ENCODE measurements at places on chromosomes 3 and 15. TPM values are rescaled to one million over a fixed set of nuclear protein-coding genes. Genes with fewer than 3 reads are reported as not detected.

- no peak overlapping the region for H3K27ac ChIP-seq
- H3K4me1 ChIP-seq = peaks cover 16% of the 10 kb centered on the region
- H3K36me3 ChIP-seq = peaks cover 4% of the 10 kb centered on the region
- no peak for DNase-seq
- no peak overlapping the region for H3K4me3 ChIP-seq
These were observed 2.2 kb upstream of the THRB start for GRCh38 chr3:24496529-24497482.

- no peak overlapping the region for H3K27ac ChIP-seq
- H3K36me3 ChIP-seq = no peaks in the 10 kb centered on the region
- H3K27me3 ChIP-seq = no peaks in the 10 kb centered on the region
- no peak overlapping the region for H3K4me3 ChIP-seq
These were observed 39.6 kb downstream of the CORO2B start for GRCh38 chr15:68618394-68618793.

LRRIQ4 gene
- total RNA-seq = not detected

DNA sequence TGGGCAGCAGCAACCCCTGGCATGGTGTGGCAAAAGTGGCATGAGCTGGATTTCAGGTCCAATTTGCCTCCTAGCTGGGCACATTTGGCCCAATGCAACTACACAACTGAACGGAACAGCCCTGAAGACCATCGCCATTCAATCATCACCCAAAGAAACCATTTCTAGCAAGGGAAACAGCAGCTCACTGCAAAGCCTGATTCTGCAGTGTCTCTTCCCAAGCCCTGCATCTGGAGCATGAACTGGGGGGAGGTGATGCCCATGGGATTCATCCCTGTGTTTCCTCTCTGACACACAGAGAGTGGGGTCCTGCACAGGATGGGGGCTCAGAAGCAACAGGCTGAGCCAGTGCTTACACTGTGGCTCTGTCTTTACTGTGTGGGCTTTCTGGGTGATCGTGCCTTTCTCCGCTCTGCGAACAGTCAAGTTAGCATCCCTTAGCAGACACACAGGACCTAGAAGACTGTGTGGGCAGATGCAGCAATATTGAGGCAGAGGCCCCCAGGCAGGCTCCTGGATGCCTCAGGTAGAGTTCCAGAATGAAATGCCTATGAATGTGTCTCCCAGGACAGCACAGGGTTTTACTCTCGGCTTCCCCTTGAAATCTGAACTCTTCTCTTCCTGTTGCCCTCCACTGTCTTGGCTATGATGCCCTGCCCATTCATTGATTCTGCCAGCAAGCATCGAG lies 91.1 kb upstream of the ALDH1A3 start:
- H3K4me3 ChIP-seq = no peak overlapping the region
- H3K36me3 ChIP-seq = no peaks in the 10 kb centered on the region

DNA sequence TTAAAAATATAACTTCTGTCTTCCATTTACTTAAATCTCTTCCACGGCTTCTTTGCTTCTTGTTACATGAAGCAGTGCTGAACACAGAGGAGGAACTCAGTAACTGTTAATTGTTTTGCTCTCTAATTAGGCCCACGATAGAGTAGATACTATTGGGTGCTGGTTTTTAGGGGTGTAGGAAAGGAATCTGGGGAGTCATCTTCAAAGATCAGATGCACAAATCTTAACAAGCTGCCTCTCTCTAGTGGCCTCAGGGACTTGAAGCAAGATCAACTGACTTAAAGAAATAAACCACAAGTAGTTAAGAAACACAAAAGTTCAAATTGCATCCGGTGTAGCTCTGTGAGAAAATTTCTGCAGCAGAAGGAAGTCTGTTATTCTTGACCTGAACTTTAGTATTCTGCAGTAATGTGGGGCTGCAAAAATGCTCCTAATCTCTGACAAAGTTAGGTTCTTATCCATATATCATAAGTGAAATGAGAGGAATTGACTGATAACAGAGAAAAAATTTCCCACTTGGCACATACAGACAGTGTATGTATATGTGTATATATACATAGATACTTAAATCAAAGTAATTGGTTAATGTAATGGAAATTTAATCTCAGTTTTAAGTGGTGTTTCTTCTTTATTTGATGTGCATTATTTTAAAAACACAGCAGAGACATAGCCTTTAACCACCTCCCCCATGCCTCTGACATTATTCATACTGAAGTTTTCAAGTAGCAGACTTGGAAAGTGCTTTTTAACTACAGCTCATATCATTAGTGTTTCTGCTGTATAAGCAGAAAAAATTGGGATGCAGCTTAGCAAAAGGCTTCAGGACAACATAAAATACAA lies 51.8 kb downstream of the CHST2 start:
- H3K27ac ChIP-seq = peak overlapping the region; percentile 86
- no peak for DNase-seq
- H3K4me1 ChIP-seq = peaks cover 51% of the 10 kb centered on the region

- H3K27ac ChIP-seq = peak overlapping the region; percentile 75
- no peaks in the 10 kb centered on the region for H3K36me3 ChIP-seq
- DNase-seq = no peak
- no peaks in the 10 kb centered on the region for H3K27me3 ChIP-seq
- H3K4me3 ChIP-seq = no peak overlapping the region
- H3K4me1 ChIP-seq = peaks cover 14% of the 10 kb centered on the region
These were observed 47.3 kb upstream of the TCF12 start for GRCh38 chr15:56871185-56871584.

GRCh38 chr15:67843571-67844387 lies 3.9 kb upstream of the RNU6-1 start:
- peak overlapping the region; percentile 73 for H3K27ac ChIP-seq
- no peak overlapping the region for H3K4me3 ChIP-seq
- no peak for DNase-seq
- no peaks in the 10 kb centered on the region for H3K36me3 ChIP-seq

GRCh38 chr3:46660543-46661523 lies 32.6 kb downstream of the ALS2CL start:
- peaks cover 8% of the 10 kb centered on the region for H3K27me3 ChIP-seq
- peaks cover 61% of the 10 kb centered on the region for H3K4me1 ChIP-seq
- peak; percentile 69 for DNase-seq

DISP2 gene
- total RNA-seq = 1.5 TPM

DNA sequence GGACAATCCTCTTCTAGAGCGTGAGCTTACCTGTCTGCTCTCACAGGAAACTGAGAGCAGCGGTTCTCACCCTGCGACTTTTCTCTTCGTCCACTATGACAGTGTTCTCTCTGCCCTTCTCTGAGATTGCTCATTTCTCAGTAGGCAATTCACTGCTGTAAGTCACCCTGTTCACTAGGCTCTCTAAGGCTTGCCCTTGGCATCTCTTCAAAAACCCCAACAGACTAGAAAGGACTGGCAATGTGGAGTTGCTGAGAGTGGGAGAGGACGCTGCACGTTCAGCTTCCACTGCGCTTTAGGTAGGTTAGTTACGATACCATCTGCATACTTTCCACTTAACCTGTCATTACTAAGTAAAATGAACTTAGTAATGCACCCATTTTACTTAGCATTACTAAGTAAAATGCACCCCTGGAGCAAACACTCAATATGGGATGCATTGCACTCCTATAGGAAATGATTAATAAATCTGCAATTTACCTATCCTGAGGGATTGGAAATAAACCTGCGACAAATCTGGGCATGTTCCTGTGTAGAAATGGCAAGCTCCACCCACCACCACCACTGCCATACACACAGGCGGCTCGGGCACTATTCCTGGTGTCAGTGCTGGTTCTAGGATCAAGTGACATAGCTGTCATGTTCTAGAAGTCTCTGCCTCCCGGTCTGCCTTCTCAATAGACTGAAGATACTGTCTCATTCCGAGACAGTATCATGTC lies 21.4 kb downstream of the XPC start:
- peaks cover 63% of the 10 kb centered on the region for H3K36me3 ChIP-seq
- no peaks in the 10 kb centered on the region for H3K4me1 ChIP-seq
- DNase-seq = no peak
- H3K4me3 ChIP-seq = no peak overlapping the region

DNA sequence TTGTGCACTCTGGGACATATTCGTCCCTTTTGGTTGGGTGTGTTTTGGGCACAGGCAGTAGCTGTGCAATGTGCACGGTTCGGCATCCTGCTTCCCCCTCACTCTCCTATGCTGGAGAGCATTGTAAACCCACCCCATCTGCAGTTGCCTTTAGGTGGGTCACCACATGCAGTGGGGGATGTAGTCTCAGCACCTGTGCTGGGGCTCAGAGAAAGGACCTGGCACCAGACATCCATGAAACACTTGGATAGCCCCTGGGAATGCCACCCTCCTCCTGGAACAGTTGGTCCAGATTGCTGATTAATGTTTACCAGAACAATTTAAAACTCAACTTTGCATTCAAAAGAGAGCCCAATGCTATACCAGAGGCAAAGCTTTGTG lies 123.9 kb upstream of the MEF2A start:
- peak; percentile 54 for DNase-seq
- no peak overlapping the region for H3K4me3 ChIP-seq
- no peaks in the 10 kb centered on the region for H3K27me3 ChIP-seq
- H3K27ac ChIP-seq = peak overlapping the region; percentile 97
- peaks cover 65% of the 10 kb centered on the region for H3K4me1 ChIP-seq
- H3K36me3 ChIP-seq = no peaks in the 10 kb centered on the region

- peaks cover 3% of the 10 kb centered on the region for H3K36me3 ChIP-seq
- DNase-seq = no peak
- H3K27me3 ChIP-seq = no peaks in the 10 kb centered on the region
- H3K4me3 ChIP-seq = no peak overlapping the region
- peaks cover 5% of the 10 kb centered on the region for H3K4me1 ChIP-seq
These were observed 64.9 kb downstream of the CMSS1 start for GRCh38 chr3:99882436-99883137.

DNA sequence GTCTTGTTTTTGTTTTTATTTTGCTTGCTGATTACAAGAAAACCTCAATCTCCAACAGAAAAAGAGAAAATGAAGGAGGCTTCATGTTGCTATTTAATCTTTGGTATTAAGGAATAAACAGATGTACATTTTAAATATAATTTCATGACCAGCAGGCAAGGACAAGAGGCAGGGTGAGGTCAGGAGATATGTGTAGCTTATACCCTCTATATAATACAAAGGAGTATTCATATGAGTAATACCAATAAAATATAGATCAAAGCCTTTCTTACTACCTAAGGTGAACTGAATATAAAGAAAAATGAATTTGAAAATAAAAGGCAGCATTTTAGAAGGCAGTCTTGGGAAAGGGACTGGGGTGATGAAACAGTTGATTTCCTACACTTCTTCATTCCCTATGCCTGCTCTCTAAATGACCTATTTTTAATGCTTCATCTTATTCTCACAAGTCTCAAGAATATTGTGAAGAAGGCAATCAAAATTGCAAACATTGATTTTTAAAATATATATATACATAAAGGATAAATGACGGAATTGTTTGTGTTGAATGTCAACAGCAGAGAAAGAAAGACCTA lies 8.6 kb upstream of the CBLB start:
- H3K4me3 ChIP-seq = no peak overlapping the region
- no peak overlapping the region for H3K27ac ChIP-seq
- H3K4me1 ChIP-seq = peaks cover 14% of the 10 kb centered on the region
- no peaks in the 10 kb centered on the region for H3K36me3 ChIP-seq
- no peaks in the 10 kb centered on the region for H3K27me3 ChIP-seq

GRCh38 chr3:173688216-173688842 lies 290.8 kb downstream of the NLGN1 start:
- DNase-seq = no peak
- no peaks in the 10 kb centered on the region for H3K27me3 ChIP-seq
- H3K27ac ChIP-seq = no peak overlapping the region
- H3K4me1 ChIP-seq = no peaks in the 10 kb centered on the region
- no peaks in the 10 kb centered on the region for H3K36me3 ChIP-seq

DNA sequence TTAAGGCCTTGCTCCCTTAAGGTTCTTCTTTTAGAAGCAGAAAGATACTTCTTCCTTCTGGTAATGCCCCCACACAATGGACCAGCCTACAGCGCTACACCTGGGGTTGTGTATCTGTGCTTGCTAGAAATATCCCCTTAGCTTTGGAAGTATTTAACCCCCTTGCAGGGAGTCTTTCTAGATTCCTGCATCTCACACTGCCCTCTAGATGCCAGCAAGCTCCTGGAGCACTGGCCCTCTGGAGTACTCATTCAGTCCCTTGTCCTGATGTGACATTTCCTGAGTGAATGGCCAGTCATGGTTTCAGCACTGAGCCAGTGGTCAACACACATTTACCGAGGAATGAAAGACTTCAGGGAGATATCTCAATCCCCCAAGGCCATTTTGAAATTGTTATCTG lies 30.4 kb upstream of the RBP2 start:
- H3K4me3 ChIP-seq = no peak overlapping the region
- peaks cover 50% of the 10 kb centered on the region for H3K27me3 ChIP-seq
- H3K27ac ChIP-seq = no peak overlapping the region
- no peaks in the 10 kb centered on the region for H3K4me1 ChIP-seq
- H3K36me3 ChIP-seq = no peaks in the 10 kb centered on the region

DNA sequence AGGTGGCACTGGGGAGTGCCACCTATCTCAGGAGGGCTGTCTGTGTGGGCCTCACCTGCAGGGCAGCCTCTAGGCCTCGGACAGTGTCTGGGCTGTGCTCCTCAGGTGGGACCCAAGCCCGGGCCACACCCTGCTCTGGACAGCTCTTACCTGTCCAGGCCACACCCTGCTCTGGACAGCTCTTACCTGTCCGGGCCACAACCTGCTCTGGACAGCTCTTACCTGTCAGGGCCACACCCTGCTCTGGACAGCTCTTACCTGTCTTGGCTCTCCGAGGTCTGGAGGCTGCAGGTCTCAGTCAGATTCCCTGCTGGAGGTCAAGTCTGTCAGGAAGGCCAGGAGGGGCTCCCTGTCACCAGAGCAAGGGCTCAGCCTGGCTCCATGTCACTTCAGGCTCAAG lies 80.6 kb downstream of the LINGO1 start:
- DNase-seq = no peak
- H3K27ac ChIP-seq = no peak overlapping the region
- H3K27me3 ChIP-seq = no peaks in the 10 kb centered on the region
- H3K36me3 ChIP-seq = no peaks in the 10 kb centered on the region
